ENCODE measurements at places on chromosomes 6 and 20.

GRCh38 chr6:28336284-28337120 is 554 bp upstream of the ZSCAN31 start:
- DNase-seq: peak; percentile 27

- DNase-seq: no peak
Observed at GRCh38 chr20:25318471-25319240, 70.8 kb downstream of the PYGB start.

GRCh38 chr20:10447028-10447427 is 11.9 kb downstream of the SLX4IP start:
- DNase-seq: peak; percentile 71

- no peak for DNase-seq
Observed at GRCh38 chr6:14871221-14871620, 374.6 kb upstream of the JARID2 start.

DNA sequence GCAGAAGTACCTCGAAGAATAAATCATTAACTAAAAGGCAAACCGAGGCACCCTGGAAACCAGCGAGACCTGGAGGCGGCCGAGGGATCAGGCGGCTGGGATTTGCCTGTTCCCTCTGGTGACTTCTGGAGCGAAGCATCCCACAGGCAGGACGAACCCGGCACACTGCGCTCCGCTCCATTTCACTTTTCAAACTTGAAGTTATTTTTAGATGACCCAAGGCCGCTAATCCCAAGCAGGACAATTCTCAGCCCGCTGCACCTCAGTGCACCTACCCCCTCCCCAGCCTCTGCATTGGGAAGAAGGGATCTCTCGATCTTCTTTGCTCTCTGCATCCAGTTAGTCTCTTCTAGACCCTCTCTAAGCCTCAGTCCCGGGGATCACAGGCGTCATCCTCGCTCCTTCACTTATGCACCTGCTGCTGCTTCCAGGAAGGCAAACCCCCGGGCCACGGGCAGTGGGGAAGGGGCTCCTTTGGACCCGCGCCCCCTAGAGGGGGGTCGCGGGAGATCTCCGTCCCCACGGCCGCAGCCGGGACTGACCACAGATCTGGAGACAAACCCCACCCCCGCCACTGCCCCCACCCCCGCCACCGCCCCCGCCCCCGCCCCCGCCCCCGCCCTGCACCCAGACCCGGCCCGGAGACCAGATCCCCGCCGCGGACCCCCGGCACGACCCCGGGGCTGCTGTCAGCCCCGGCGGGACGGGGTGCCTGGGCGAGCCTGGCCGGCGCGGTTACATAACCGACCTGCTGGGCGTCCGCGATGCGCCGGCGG is 636 bp downstream of the RCAN2 start:
- no peak for DNase-seq
